ENCODE measurements at places on chromosomes 1 and 21.

DNA sequence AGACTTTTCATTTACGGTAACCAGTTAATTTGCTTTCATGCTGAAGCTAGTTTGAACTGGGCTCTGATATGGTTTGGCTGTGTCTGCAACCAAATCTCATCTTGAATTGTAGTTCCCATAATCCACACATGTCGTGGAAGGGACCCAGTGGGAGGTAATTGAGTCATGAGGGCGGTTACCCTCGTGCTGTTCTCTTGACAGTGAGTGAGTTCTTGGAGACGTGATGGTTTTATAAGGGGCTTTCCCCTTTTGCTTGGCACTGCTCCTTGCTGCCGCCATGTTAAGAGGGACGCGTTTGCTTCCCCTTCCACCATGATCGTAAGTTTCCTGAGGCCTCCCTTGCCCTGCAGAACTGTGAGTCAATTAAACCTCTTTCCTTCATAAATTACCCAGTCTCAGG is 10.3 kb upstream of the FHAD1 start:
- no peak for DNase-seq

GRCh38 chr1:163241746-163242145 is 39.0 kb upstream of the RGS5 start:
- no peak for DNase-seq

DNA sequence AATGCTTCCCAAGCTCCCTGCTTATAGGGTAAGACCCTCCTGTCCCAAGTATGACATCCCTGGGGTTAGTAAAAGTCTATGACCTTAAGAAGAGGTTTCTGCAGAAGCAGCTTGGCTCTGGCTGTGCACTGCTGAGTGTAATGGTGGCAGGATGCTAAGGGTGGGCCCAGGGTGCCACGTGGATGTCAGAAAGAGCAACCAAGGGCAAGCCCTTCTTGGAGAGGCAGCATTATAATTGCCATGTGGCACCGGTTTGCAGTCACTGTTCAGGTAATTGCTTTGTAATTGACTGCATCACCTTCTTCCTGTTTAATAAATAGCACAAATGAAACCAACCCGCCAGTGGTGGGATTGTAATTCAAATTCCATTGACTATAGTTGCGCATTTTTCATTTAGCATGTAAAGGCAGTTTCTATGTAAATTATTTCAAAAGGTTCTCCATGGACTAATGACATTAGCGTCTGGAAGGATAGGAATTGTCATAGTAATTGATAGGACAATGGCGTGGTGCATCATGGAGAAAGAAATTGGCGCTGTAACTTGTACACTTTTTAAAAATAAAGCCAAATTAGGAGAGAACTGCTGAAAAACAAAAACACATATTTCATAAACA is 490.6 kb upstream of the VAMP3 start:
- DNase-seq: no peak

DNA sequence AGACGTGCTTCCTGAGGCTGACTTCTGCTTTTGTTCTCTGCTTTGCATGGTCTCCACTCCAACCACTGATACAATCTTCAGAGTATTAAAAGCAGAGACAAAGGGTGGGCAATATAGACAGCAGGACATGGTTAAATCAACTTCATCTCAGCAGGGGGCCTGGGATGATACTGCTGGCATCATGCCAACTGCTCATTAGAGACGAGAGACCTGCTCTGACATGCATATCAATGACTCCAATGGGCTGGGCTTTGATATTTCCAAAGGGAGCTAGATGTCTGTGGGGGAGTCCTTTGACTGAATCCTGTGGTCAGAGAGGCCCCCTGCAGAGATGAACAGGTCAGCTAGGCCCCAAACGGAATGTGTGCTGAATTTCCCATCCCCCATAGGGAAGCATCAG is 106.6 kb downstream of the ACTL8 start:
- DNase-seq: no peak

- DNase-seq: no peak
These were observed at the start of gene DMBX1 for GRCh38 chr1:46489638-46490405. DMBX1 (plus strand) TSS chr1:46489836; CDS start chr1:46507011, 17,175 bp downstream.

GRCh38 chr1:47323599-47324031 is 9.7 kb upstream of the STIL start:
- DNase-seq: no peak

GRCh38 chr21:37527103-37527502 is 160.5 kb downstream of the DYRK1A start:
- no peak for DNase-seq

GRCh38 chr1:108120163-108120562 is 80.0 kb downstream of the SLC25A24 start:
- DNase-seq: no peak
